Immature natural killer cell (primary cell): ENCODE measurements at places on chromosomes 12 and 14. TPM values are rescaled to one million over a fixed set of nuclear protein-coding genes. Genes with fewer than 3 reads are reported as not detected.

DNA sequence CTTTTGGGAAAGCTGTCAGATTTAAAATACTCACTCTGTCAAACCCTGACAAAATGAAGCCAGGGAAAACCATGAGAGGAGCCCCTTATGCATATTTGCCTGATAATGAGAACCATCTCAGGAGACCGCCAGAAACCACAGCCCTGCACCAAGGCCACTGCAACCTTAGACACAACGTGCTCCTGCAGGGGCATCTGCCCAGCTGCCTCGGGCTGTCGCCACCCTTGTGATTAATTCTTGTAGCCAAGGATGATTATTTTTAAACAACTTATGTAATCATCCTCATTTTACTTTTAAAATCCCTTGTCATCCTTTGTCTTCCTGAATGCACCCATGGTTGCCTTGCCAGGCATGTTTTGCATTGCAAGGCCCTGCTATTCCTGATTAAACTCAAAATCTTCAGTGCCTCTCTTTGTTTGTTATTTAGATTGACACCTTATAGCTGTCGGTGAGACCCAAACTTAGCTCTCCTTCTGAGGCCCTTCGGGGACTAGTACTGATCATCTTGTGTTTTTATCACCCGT lies 766.4 kb upstream of the TMEM132C start:
- DNase-seq: no peak
- no peaks in the 10 kb centered on the region for H3K4me1 ChIP-seq
- H3K36me3 ChIP-seq: no peaks in the 10 kb centered on the region
- no peak overlapping the region for H3K27ac ChIP-seq

GRCh38 chr14:61479746-61480502 lies 158.5 kb downstream of the PRKCH start:
- peaks cover 26% of the 10 kb centered on the region for H3K36me3 ChIP-seq
- peaks cover 96% of the 10 kb centered on the region for H3K4me1 ChIP-seq
- peak overlapping the region; percentile 94 for H3K27ac ChIP-seq
- peak overlapping the region; percentile 52 for H3K4me3 ChIP-seq
- H3K27me3 ChIP-seq: peaks cover 49% of the 10 kb centered on the region

- H3K4me3 ChIP-seq: no peak overlapping the region
- DNase-seq: no peak
- H3K27me3 ChIP-seq: no peaks in the 10 kb centered on the region
- H3K27ac ChIP-seq: no peak overlapping the region
- peaks cover 8% of the 10 kb centered on the region for H3K36me3 ChIP-seq
Observed at GRCh38 chr14:74195623-74196022, 43.6 kb upstream of the VSX2 start.

- H3K4me3 ChIP-seq: no peak overlapping the region
- no peaks in the 10 kb centered on the region for H3K4me1 ChIP-seq
- DNase-seq: no peak
Observed at GRCh38 chr14:98954349-98955000, 317.5 kb downstream of the BCL11B start.

DNA sequence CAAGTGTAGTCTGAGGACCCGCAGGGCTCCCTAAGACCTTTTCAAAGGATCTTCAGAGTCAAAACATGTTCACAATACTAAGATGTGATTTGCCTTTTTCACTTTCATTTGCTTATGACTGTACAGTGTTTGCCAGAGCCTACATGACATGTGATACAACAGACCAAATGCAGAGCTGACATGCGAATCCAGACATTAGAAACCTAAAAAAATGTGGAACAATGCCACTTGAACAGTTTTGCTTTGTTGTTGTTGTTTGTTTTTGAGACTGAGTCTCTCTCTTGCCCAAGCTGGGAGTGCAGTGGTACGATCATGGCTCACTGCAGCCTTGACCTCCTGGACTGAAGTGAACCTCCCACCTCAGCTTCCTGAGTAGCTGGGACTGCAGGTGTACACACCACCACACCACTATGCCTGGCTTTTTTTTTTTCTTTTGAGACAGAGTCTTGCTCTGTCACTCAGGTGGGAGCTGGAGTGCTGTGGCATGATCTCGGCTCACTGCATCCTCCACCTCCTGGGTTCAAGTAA lies 5.3 kb upstream of the RAB35 start:
- H3K27me3 ChIP-seq: no peaks in the 10 kb centered on the region
- H3K27ac ChIP-seq: no peak overlapping the region
- peaks cover 40% of the 10 kb centered on the region for H3K4me1 ChIP-seq
- no peak for DNase-seq

- peaks cover 8% of the 10 kb centered on the region for H3K27me3 ChIP-seq
- H3K27ac ChIP-seq: no peak overlapping the region
- H3K4me3 ChIP-seq: no peak overlapping the region
- H3K4me1 ChIP-seq: no peaks in the 10 kb centered on the region
Observed at GRCh38 chr14:81313775-81314429, 86.2 kb downstream of the STON2 start.

- no peaks in the 10 kb centered on the region for H3K36me3 ChIP-seq
- no peak for DNase-seq
- no peak overlapping the region for H3K4me3 ChIP-seq
- peaks cover 62% of the 10 kb centered on the region for H3K4me1 ChIP-seq
- H3K27ac ChIP-seq: no peak overlapping the region
Observed at GRCh38 chr12:42213023-42213422, 25.0 kb downstream of the YAF2 start.

LRTM2 gene
- not detected for polyA plus RNA-seq

AQP6 gene
- not detected for polyA plus RNA-seq

KRT85 gene
- polyA plus RNA-seq: not detected

PLEK2 gene
- polyA plus RNA-seq: not detected

FAM222A gene
- polyA plus RNA-seq: not detected

SPIC gene
- not detected for polyA plus RNA-seq
